Muscle of leg (tissue), 16 donors: ENCODE measurements at places on chromosomes 11 and 22.
A peak's percentile ranks its signal among the peaks of the same experiment; 100 is the strongest.

- no peak overlapping the region for H3K4me3 ChIP-seq
These were observed 28.3 kb downstream of the MOV10L1 start for GRCh38 chr22:50118129-50118528.

DNA sequence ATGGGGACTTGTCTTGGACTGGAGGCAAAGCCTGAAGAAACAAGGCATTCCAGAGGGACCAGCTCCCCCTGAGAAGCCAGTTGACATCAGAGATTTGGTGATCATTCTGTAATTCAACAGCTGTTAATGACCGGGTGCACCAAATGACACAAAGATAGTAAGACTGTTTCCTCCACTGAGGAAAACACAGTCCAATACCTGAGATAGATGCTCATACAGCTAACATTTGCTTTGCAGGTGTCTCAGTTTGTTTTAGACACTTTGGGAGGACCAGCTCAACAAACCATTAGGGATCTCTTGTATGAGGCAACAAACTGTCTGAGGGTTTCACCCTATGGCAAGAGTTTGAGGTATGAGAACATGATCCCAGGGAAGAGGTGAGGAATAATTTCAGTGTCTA, 237.2 kb upstream of the PLET1 start:
- no peaks in the 10 kb centered on the region for H3K4me1 ChIP-seq
- no peak for DNase-seq
- no peak overlapping the region for H3K27ac ChIP-seq
- H3K27me3 ChIP-seq, result peaks cover 6% of the 10 kb centered on the region
- H3K36me3 ChIP-seq, result no peaks in the 10 kb centered on the region

DNA sequence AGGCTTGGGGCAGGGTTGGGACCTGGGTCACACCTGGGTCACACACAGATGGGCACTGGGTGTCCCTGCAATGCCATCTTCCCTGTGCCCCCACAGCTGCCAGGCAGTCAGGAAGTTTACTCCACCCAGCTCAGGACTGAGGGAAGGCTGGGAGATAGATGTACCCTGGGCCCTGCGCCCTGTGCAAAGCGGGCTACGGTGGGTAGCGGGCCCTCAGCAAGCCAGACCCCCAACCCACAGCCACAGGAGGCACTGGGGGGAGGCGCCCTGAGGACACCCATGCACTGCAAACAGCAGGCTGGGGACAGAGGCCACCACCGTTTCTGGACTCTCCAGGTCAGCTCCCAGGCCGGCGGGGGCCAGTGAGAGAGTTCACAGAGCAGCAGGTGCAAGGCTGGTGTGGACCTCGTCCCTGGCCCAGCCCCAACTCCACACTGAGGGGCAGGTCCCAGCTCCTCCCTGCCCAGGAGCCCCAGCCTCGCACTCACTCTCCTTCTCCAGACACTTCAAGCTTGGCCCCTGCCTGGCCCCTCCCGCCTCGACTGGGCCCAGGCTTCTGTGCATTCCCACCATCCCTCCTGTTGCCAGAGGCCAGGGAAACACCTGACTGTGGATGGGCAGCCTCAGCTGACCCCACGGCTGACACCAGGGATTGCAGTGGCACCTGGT, 4.9 kb downstream of the DUSP8 start:
- H3K27me3 ChIP-seq, result peaks cover 5% of the 10 kb centered on the region
- peaks cover 41% of the 10 kb centered on the region for H3K36me3 ChIP-seq
- peaks cover 54% of the 10 kb centered on the region for H3K4me1 ChIP-seq
- peak; percentile 47 for DNase-seq
- H3K4me3 ChIP-seq, result no peak overlapping the region

GRCh38 chr11:122089111-122089510, 26.9 kb downstream of the BLID start:
- no peaks in the 10 kb centered on the region for H3K4me1 ChIP-seq
- H3K4me3 ChIP-seq, result no peak overlapping the region
- DNase-seq, result no peak
- peaks cover 19% of the 10 kb centered on the region for H3K36me3 ChIP-seq
- H3K27ac ChIP-seq, result no peak overlapping the region

DNA sequence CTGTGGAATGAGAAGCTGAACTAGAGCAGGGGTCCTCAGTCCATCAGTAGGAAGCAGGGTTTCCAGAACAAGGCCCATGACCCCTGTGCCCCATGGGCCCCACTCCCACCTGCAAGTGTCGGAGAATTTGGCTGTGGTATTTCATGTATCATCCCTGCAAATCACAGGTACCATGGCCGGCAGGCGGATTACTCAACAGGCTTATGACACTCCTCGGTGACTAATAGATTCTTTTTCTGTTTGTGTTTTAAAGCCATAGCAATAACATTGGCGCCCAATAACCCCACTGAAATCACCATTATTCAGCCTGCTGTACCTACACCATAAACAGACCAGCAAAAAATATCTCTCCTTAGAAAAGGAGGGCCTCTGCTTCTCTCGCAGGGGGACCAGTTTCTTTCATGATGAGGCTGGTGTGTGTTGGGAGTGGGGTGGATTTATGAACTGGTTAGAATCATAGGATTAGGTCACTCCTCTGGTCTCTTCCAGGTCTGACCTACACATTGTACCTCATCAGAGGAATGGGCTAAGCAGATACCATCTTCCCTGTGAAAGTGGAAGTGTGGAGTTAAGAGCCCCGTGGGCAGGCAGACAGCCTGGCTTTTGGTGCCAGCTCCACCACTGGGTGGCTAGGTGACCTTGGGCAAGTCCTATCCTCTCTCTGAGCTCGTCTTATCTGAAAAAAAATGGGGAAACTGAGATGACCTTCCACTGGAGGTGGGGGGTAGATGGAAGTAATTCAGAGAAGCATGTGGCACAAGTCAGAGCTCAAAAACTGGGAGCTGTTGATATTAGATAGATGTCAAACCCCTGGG, 60.2 kb upstream of the WNT11 start:
- no peaks in the 10 kb centered on the region for H3K27me3 ChIP-seq
- H3K4me3 ChIP-seq, result no peak overlapping the region
- peaks cover 53% of the 10 kb centered on the region for H3K4me1 ChIP-seq
- no peaks in the 10 kb centered on the region for H3K36me3 ChIP-seq

GRCh38 chr11:12420706-12421105, 43.3 kb downstream of the PARVA start:
- peaks cover 11% of the 10 kb centered on the region for H3K4me1 ChIP-seq
- DNase-seq, result no peak
- H3K36me3 ChIP-seq, result no peaks in the 10 kb centered on the region
- H3K27me3 ChIP-seq, result no peaks in the 10 kb centered on the region

DNA sequence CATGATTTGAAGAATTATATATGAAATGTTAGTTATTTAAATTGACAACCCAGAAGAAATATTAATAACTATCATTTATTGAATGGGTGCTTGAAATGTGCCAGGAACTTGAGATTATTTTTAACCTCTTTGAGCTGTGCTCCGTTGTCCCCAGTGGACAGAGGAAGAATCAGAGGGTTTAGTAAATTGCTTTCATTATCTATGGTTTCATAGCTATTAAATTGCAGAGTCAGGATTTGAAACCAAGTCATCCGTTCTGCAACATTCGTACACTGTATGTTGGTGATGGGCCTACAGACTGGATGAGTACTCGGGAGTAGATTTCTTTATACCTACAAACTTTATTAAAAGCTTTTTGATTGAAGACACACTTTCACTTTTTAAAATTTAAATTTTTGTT, 4.9 kb downstream of the HSD17B12 start:
- DNase-seq, result no peak
- H3K27ac ChIP-seq, result no peak overlapping the region
- H3K4me3 ChIP-seq, result no peak overlapping the region
- H3K4me1 ChIP-seq, result peaks cover 4% of the 10 kb centered on the region
- H3K36me3 ChIP-seq, result peaks cover 5% of the 10 kb centered on the region
- H3K27me3 ChIP-seq, result no peaks in the 10 kb centered on the region

DNA sequence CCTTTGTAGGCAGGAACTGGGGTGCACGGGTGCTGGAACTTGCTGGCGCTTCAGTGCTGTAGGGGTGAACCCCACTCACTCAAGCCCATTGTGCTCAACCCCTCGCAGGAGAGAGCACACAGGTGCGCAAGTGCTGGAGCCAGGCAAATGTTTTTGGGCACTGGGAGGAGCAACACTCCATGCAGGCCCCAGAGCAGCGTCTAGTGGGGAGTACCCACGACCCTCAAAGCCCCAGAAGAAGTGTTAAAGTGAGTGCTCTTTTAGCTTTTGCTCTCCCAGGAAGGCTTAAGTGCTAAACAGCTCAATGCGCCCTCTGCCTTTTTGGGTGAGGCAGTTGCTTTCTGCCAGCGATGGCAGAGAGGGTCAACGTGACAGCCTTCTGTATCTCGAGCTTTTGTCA, 282.2 kb upstream of the ARHGAP42 start:
- no peak overlapping the region for H3K27ac ChIP-seq
- DNase-seq, result no peak
- no peaks in the 10 kb centered on the region for H3K36me3 ChIP-seq
- no peaks in the 10 kb centered on the region for H3K4me1 ChIP-seq
- no peaks in the 10 kb centered on the region for H3K27me3 ChIP-seq

- no peak for DNase-seq
- H3K27me3 ChIP-seq, result no peaks in the 10 kb centered on the region
These were observed 247.0 kb upstream of the SORL1-AS1 start for GRCh38 chr11:121699801-121700200.

DNA sequence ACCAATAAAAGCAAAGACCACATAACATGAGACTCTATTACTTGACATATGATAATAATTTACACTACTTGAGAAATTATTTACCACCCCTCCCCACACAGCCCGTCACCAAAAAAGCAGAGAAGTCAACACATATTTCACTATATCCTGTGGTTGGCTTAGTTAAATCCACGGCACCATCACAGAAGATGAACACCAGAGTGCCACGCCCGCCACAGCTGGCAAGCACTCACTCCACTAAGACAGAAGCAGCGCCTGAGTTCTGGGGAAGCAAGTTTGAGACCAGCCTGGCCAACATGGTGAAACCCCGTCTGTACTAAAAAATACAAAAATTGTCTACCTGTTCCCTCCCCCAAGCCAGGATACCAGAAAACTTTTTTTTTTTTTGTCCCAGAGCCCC, 53.1 kb downstream of the PACSIN2 start:
- H3K4me1 ChIP-seq, result peaks cover 41% of the 10 kb centered on the region
- H3K36me3 ChIP-seq, result no peaks in the 10 kb centered on the region
- H3K27ac ChIP-seq, result no peak overlapping the region
- peak; percentile 27 for DNase-seq
- no peaks in the 10 kb centered on the region for H3K27me3 ChIP-seq

DNA sequence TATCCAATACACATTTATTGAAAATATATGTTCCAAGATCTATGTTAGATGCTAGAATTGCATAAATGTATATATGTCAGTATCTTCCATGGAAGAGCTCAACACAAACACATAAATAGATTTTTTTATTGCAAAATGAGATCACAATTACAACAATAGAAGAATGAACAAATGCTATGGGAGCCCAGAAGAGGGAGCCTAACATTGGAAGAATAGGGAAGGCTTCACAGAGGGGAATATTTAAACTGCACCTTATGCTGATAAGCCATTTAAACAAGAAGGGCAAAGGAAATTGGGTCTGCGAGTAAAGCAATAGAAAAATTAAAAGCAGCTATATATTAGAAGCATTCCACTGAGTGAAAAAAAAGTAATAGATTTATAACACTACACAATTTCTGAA, 96.1 kb upstream of the LRRC55 start:
- DNase-seq, result peak; percentile 20
- no peaks in the 10 kb centered on the region for H3K36me3 ChIP-seq
- H3K4me1 ChIP-seq, result no peaks in the 10 kb centered on the region
- no peak overlapping the region for H3K27ac ChIP-seq
